ENCODE measurements at places on chromosomes 3 and 15. TPM values are rescaled to one million over a fixed set of nuclear protein-coding genes. Genes with fewer than 3 reads are reported as not detected.

DNA sequence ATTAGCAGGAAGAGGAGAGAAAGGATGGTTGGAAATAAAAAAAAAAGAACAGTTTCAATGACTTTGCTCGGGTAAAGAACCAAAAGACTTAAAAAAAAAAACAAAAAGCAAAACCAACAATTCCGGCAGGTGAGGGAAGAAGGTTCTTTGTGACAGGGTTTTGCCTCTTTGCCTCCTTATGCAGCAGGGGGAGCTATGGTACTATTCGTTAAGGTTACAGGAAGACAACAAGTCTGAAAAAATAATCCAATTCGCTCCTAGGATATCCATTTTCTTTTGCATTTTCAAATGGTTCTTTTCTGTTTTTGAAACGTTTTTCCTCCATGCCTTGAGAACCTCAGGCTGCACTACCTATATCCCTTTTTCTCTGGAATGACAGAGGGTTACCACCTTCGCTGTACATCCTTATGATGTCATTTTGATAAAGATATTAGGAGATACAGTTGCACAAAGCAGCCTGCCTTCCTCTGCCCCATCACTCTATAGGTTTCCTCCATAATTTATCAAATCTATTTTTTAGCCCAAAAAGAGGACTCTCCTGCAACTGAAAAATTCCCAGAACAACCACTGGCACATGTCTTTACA is 55.0 kb downstream of the CFAP20DC start:
- peak; percentile 34 for DNase-seq
- no peaks in the 10 kb centered on the region for H3K36me3 ChIP-seq
- no peak overlapping the region for H3K4me3 ChIP-seq

- no peak overlapping the region for H3K27ac ChIP-seq
- no peak for DNase-seq
- no peaks in the 10 kb centered on the region for H3K4me1 ChIP-seq
- no peak overlapping the region for H3K4me3 ChIP-seq
- H3K27me3 ChIP-seq: no peaks in the 10 kb centered on the region
Measured at GRCh38 chr3:100458814-100459213, 33.6 kb upstream of the TMEM45A start.

- peak within 1 kb of the TSS; percentile 21 for H3K27ac ChIP-seq
- H3K36me3 ChIP-seq: peaks cover 13% of the 10 kb centered on the region
- H3K27me3 ChIP-seq: no peaks in the 10 kb centered on the region
Measured at GRCh38 chr3:105868742-105869530, at the start of gene CBLB. TSS of gene CBLB (minus strand) at chr3:105869012. CDS start at chr3:105867577, 1,435 bp downstream.

DNA sequence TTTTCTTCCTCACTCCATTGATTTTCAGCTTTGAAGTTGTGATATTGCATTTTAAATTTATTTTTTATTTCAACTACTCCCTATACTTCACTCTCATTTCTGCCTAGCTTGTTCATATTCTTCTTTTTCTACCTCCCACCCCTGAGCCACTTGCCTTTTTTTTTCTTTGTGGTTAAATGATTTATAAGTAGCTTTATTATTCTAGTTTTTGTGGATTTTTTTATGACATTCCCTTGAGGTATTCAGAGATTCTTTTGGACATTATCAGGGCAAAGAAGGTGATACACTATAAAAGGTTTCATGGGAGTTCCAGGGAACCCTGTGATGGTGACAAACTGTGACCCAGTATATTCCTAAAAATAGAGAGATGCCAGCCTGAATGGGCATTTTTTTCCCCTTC is 3.3 kb downstream of the C15orf61 start:
- H3K4me1 ChIP-seq: no peaks in the 10 kb centered on the region
- no peaks in the 10 kb centered on the region for H3K27me3 ChIP-seq
- H3K36me3 ChIP-seq: no peaks in the 10 kb centered on the region
- DNase-seq: no peak

- H3K4me1 ChIP-seq: no peaks in the 10 kb centered on the region
- no peak overlapping the region for H3K27ac ChIP-seq
- DNase-seq: no peak
- H3K27me3 ChIP-seq: no peaks in the 10 kb centered on the region
Measured at GRCh38 chr15:56866803-56867202, 51.6 kb upstream of the TCF12 start.

The GRM7 gene
- 0.28 TPM for total RNA-seq

The DZIP1L gene
- 10.4 TPM for total RNA-seq
